ENCODE measurements at places on chromosomes 6 and 20.

DNA sequence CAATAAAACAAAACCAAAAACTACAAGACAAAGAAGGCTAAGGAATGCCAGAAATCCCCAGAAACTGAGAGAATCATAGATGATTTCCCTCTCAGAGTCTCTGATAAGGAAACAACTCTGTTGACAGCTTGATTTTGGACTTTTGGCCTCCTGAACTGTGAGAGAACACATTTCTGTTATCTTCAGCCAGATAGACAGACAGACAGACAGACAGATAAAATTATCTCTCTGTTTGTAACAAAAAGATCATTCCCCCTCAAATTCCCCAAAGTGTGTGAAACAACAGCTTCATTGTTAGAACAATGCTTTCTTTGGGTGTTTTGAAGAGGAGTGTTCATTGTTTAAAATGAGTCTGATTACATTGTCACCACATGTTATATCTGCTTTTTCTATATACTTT, 148.2 kb downstream of the BCKDHB start:
- no peak for DNase-seq

DNA sequence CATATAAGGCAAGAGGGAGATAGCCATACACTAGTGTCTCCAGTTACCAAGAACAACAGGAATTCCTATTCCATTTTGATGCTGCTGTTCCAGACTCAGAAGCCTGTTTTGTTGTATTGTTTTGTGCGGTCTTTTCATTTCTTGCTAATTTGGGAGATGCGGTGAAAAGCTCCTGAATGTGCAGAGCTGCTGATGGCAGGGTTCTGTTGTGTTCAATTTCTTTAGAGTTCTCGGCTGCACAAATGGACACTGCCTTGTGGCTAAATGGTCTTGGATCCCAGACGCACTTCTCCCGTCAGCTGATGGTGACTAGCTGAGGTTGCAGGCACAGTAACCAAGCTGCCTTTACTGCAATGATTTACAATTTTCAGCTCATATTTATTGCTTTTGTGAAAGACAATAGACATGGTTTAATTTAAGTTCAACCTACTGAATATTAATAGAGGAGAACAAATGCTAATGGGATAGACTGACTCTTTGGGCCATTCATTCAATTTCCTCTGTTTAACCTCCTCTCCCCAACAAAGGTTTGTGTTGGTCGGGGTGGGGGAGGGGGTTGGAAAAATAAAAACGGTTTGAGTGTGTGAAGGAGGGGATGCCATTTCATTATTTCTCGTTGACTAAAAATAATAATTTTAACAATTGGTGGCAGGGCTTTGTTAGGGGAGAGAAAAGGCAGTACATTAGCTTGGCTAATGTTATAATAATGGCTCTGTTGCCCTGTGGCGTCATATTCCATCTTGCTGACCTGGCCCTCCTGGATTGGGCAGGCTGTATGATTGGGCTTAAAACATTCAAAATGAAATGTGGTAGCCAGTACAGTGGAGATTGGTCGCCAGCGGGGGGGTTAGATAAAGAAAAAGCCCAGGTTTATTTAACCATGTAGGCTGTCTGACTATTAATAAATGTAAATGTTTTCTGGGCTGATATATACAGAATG, 159.5 kb downstream of the JARID2 start:
- DNase-seq: no peak

- no peak for DNase-seq
These were observed 12.0 kb downstream of the TPX2 start for GRCh38 chr20:31751126-31751525.

DNA sequence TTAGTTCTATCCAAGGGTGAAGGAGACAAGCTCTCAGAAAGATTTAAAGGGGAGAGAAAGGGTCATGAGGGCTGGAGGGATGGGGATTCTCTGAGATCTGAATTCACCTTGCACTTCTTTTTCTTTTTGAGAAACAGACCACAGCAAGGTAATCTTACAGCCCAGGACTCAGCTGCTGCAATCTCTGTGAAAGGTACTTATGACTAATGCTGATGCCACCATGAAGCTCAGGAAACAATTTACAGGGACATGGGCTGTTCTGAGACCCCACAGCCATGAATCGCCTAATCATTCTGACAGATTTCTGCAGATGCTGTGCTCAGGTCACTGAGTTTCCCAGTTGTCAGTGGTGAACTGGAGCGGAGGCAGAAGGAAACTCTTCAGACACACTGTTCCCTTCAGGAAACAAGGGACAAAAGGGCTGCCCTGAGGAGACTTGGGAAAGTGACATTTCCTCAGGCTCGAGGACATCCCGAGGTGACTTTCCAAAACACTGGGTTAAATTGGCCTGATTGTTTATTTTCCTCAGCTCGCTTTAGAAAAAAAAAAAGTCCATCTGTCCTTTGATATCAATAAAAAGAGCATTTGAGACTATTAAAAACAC, 103.8 kb upstream of the PLCB4 start:
- DNase-seq: no peak

- no peak for DNase-seq
These were observed 164.4 kb upstream of the TAB2 start for GRCh38 chr6:149153100-149153499.

- DNase-seq: no peak
These were observed 574.3 kb downstream of the COL12A1 start for GRCh38 chr6:74631564-74631963.

DNA sequence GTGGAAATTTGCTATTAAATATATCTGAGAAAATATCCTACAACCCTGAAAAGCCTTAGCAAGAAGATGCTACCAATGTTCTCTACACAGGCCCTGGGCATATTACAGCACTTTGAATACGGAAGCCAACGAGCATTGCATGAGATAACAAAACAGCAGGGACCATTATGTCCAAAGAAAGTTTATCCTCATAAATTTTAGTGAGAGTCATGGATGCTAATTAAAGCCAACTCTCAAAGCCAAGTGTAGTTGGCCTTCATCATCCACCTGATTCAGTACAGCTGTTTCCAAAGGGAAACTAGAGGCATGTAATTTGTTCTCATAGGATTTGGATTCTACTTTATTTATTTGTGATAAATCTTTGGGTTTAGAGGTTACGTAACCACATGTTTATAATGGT, 564.8 kb downstream of the RFPL4B start:
- DNase-seq: no peak

DNA sequence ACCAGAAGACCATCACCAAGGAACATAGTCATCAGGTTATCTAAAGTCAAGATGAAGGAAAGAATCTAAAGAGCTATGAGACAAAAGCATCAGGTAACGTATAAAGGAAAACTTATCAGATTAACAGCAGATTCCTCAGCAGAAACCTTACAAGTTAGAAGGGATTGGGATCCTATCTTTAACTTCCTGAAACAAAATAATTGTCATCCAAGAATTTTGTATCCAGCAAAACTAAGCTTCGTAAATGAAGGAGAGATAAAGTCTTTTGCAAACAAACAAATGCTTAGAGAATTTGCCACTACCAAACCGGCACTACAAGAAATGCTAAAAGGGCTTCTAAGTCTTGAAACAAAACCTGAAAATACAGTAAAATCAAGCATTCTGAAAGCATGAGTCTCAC, 71.0 kb downstream of the HECA start:
- no peak for DNase-seq

DNA sequence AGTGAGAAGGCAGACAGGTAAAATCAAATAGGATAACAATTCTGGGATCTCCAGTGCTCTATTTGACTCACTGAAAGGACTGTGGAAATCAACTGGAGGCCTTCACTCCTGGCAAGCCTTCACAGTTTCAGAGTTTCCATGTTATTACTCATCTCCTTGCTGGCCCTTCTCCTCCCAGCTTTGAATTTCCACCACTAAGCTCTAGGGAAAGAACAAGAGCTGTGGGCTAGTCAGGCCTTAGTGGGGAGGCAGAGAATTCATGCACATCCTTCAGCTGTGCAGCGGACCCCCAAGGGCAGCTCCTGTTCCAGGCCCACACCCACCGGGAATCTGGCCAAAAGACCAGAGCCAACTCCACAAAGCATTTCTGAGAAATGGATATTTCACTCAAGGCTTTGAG, 26.0 kb downstream of the MYLIP start:
- no peak for DNase-seq

- no peak for DNase-seq
These were observed 642.1 kb upstream of the FLRT3 start for GRCh38 chr20:14979453-14979986.

DNA sequence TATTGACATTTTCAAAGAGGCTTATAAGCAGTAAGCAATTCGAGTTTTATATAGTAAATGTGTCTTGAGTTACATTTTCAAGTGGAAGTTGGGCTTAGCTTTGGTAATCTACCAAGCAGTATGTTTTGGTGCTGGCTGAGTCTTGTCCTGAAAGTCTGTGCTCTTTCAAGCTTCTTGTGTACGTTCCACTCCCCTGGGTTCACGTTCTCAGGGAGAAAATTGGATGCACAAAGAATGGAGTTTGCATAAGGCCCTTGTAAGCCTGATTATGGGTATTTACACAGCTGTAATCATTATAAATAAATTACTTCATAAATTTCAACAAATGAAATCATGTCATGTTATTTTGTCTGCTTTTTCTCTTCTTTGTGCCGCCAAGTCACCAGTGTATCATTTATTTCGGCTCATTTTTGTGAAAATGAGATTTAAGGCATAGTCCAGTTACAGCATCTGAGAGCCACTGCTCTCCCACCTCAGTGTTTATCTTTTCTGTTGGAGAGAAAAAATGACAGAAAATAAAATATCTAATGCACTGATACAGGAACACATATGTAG, 262.5 kb downstream of the BTBD3 start:
- DNase-seq: no peak

GRCh38 chr6:134328792-134329191, 10.9 kb upstream of the SGK1 start:
- DNase-seq: no peak

DNA sequence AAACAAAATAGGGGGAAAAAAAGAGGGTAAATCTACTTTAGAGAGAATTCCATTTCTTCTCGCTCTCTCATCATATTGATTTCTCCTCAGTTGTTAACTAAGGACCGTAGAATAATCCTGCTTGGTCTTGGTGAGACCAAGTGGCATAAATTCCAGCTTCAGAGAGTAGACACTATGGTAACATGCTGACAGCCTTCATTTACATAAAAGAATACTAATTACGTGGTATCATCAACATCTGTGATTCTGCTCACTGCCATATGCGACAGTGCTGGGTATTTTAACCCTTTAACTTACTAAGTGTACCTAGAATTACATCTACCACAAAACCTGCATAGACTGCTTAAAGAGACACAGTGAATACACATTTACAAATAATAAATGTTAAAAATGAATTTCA, 27.1 kb downstream of the TOMM6 start:
- DNase-seq: no peak

DNA sequence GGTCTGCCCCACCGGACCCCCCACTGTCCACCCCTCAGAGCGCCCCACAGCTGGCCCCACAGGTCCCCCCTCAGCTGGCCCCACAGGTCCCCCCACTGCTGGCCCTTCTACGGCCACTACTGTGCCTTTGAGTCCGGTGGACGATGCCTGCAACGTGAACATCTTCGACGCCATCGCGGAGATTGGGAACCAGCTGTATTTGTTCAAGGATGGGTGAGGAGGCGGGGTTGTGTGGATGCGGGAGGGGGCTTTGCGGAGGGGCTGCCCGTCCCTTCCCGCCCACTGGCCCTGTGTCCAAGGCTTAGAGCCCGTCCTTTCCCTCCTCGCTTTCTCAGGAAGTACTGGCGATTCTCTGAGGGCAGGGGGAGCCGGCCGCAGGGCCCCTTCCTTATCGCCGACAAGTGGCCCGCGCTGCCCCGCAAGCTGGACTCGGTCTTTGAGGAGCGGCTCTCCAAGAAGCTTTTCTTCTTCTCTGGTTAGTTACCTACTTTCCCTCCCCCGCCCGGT, 4.7 kb downstream of the MMP9 start:
- no peak for DNase-seq

DNA sequence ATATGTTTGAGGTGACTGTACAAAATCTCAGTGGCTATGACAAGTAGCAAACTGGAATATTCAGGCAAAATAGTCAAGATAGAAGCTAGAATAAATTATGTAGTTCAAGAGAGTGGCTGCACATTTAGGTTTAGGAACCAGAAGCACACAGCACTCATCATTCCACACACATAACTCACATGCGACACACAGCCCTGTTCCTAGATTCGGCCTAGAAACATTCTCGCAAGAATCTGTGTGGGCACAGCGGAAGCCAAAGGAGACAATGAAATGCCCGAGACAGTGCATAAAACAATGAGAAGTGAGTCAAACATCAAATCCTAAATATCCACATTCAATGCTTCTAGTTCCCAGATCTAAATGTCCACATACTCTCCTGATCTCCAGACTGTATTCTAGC, 9.5 kb upstream of the SUPT3H start:
- DNase-seq: no peak

GRCh38 chr20:35617397-35618262, 2.0 kb downstream of the SPAG4 start:
- DNase-seq: peak; percentile 55

- no peak for DNase-seq
These were observed 326.2 kb upstream of the PRDM1 start for GRCh38 chr6:105759946-105760345.

- no peak for DNase-seq
These were observed 13.9 kb downstream of the TOMM6 start for GRCh38 chr6:41801380-41801779.

DNA sequence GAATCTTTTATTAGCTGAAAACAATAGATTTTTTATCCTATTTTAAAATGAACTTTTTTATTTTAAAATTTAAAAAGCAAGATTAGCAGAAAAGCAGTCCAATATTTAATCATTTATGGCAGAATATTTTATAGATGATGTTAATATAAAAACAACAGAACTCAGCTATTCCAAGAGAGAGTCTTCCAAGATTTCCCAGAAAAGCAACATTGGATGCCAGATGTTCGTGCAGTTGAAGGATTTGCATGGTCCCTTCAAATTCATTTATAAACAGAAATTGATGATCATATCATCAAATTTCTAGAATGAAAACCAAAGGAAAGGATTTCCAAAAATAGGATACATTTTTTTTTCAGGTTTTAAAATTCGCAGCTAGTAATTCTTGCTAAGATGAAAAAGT, 25.4 kb upstream of the CNKSR3 start:
- DNase-seq: no peak

GRCh38 chr6:146041282-146041681, 12.4 kb downstream of the GRM1 start:
- no peak for DNase-seq

- DNase-seq: no peak
These were observed 56.9 kb downstream of the CD164 start for GRCh38 chr6:109325400-109325801.

DNA sequence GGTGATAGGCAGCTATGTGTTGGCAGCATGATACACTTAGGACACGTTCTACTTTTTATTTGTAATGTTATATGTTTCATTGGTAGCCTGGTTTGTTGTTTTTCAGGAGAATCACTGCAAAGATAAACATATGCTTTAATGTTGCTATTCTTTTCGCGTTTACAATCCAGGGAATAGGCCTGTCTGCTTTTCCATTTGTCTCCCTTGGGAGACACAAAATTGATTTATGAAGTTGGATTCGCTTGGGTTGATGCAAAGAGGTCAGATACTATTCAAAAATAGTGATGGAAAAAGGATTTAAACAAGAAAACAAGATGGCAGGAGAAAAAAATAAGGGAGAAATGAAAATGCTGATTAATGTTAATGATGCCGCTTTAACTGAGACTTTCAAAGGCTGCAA, 179.5 kb upstream of the SOX4 start:
- DNase-seq: no peak
